Smooth muscle cell of trachea (primary cell): ENCODE measurements at places on chromosomes 1 and 21. TPM values are rescaled to one million over a fixed set of nuclear protein-coding genes. Genes with fewer than 3 reads are reported as not detected.

The NCMAP gene
- not detected in 2 replicates for total RNA-seq

The LORICRIN gene
- not detected in 2 replicates for total RNA-seq

The PTPN7 gene
- total RNA-seq = not detected in 2 replicates

The CD48 gene
- total RNA-seq = not detected in 2 replicates

The DAB1 gene
- total RNA-seq = 0.15 TPM in 1 of 2 replicates, not detected in the other

The MAEL gene
- not detected in 2 replicates for total RNA-seq

The OR10Z1 gene
- not detected in 2 replicates for total RNA-seq

The NTNG1 gene
- 5.0 and 11.6 TPM in 2 replicates for total RNA-seq

The COL24A1 gene
- 0.83 and 0.87 TPM in 2 replicates for total RNA-seq

The ELAPOR1 gene
- 0.15 and 0.33 TPM in 2 replicates for total RNA-seq

The TNN gene
- not detected in 2 replicates for total RNA-seq

The S100B gene
- 0.29 TPM in 1 of 2 replicates, not detected in the other for total RNA-seq

The FCRL6 gene
- total RNA-seq = not detected in 2 replicates

The S100A9 gene
- total RNA-seq = not detected in 2 replicates

The OLIG1 gene
- total RNA-seq = not detected in 2 replicates
